ENCODE measurements at places on chromosomes 4 and X.

GRCh38 chr4:41212616-41213203 is 1.6 kb downstream of the APBB2 start:
- DNase-seq: peak; percentile 72

GRCh38 chr4:132114885-132115284 is 1034.2 kb upstream of the PCDH10 start:
- DNase-seq: peak; percentile 8

- peak; percentile 27 for DNase-seq
These were observed 55.2 kb downstream of the IL13RA2 start for GRCh38 chrX:114962209-114962608.

GRCh38 chrX:13768939-13769338 is 34.4 kb downstream of the OFD1 start:
- DNase-seq: no peak

GRCh38 chrX:31293409-31293808 is 221.6 kb upstream of the FTHL17 start:
- DNase-seq: no peak

DNA sequence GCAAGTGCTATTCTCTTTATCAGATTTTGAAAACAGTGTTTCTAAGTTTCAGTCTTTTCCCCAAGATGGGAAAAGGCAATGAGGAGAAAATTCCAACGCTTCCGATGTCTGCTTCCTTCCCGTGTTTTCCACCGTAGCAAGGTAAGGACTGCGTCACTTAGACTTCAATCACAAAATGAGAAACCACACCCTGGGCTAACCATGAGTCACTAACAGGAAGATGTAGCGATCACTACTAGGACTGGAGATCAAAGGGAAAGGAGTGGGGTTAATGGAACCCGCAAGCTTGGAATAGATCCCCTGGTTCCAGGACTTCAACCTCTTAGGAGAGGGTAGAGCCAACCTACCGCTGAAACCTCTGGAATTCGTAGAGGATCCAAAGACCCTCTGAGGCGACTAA is 250.7 kb upstream of the ZFP42 start:
- DNase-seq: no peak

DNA sequence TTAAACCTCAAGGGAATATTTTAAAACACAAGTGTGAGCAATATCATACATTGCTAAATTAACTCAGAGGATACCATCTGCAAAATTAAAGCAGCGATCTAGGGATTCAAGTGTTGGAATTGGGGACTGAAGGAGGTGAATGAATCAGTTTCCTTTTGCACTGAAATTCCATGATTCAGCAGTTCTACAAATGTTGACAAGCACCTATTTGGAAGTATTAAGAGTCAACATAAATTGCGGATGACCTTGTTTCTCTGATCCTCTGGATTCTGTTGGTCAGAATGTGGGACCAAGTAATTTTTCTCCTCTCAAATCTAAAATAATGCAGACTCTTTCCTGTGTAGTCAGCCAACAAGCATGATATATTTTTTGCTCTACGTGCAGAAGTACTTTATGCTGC is 78.8 kb downstream of the LDB2 start:
- DNase-seq: no peak

- DNase-seq: no peak
These were observed 86.7 kb downstream of the PTTG2 start for GRCh38 chr4:38046727-38047489.

DNA sequence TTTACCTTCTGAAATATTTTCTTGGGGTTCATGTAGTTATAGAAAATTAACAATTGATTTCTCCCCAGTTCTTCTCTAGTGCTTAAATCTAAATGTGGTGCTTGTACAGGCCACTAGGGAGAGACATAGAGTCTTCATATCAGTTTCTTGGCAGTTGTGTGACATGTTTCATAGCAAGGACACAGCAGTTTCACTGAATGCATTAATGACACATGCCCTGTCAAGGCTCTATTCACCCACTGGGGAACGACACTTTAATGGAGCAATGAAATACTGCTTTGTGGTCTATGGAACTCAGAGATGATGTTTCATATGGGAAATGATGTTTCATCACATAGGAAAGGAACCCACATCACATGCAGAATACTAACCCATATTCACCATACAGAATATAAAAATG is 2.8 kb downstream of the VEGFC start:
- peak; percentile 89 for DNase-seq

DNA sequence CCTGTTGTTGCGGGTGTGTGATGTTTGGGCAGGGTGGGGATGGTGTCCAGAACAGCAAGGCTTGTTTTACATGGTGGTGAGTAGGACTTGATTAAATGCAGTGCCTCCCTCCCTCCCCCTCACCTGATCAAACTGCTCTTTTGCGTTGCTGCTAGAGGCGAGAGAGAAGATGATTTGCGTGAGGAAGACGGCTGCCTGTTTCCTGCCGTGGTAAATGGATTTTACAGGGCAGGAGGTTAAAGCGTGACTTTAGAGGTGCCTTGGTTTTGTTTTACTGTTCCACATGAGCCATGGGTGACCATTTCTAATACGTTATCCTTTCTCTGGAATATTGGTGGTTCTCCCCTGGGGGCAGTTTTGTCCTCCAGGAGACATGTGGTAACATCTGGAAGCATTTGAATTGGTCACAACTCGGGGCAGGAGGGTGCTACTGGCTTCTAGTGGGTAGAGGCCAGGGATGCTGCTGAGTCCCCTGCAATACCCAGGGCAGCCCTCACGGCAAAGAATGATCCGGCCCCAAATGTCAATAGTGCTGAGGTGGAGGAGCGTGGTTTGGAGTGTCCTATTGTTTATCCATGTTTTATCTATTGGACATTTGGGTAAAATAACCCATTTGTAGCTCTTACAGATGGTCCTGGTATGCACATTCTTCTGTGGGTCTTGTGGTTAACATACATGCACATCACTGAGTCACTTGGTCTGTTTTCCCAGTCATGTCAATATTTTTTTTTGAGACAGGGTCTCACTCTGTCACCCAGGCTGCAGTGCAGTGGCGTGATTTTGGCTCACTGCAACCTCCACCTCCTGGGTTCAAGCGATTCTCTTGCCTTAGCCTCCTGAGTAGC is 73.7 kb downstream of the SHROOM2 start:
- peak; percentile 43 for DNase-seq

DNA sequence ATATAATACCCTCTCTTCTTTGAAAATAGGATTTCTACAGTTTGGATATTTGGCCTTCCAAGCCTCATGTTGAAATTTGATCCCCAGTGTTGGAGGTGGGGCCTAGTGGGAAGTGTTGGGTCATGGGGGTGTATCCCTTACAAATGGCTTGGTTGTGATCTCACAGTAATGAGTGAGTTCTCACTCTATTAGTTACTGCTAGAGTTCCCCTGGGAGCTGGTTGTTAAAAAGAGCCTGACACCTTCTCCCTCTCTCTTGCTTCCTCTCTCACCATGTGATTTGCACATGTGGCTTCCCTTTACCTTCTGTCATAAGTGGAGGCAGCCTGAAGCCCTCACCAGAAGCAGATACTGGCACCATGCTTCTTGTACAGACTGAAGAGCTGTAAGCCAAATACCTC is 73.9 kb downstream of the HDAC8 start:
- no peak for DNase-seq

DNA sequence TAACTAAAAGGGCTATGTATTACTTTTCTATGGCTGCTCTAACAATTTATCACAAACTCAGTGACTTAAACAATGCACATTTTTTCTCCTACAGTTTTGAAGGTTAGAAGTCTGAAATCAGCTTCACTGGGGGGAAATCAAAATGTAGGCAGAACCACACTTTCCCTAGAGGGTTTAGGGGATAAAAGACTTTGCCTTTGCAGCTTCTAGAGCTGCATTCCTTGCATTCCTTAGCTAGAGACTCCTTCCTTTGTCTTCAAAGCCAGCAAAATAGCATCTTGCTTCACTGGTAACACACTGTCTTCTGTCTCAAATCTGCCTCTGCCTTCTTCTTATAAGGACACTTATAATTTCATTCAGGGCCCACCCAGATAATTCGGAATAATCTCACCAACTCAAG is 152.4 kb upstream of the SPIN4 start:
- DNase-seq: peak; percentile 35

GRCh38 chr4:144799486-144799885 is 153.5 kb downstream of the HHIP start:
- no peak for DNase-seq

DNA sequence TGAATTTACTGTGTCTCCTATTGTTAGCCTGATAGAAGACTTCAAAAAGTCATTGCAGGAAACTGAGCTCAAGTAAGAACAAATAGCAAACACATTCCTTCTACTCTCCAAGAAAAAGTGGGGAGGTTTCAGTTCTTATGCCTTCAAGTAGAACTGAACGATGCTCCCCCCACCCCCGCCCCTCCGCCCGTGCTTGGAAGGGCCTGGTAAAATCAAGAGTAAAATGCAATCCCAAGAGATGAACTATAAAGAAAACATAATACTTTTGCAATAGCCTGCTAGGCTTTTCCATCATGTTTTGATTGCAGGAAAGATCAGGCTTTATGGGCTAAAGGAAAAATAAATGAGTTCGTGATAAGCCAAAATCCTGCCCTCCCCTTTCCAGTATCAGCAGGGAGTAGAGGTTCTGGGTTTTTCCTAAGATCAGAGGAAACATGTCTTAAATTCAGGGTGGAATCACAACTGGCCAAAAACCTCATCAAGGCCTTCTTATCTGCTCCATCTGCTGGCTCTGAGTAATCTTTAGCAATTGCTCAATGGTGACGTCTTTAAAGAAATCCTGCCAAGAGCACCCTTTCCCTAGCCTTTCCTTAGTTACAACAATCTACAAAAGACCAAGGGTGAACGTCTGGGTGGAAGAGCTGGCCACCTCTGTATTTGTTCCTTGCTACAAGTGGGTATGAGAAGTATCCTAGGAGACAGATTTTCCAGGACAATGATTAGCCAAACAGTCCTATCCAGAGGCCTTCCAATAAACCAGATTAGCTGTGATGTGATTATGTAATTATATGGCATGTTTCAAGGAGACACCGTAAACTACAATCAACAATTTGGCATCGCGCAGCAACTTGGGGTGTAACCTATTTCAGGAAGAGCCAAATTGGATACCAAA is 66.3 kb upstream of the FAM9C start:
- peak; percentile 91 for DNase-seq

DNA sequence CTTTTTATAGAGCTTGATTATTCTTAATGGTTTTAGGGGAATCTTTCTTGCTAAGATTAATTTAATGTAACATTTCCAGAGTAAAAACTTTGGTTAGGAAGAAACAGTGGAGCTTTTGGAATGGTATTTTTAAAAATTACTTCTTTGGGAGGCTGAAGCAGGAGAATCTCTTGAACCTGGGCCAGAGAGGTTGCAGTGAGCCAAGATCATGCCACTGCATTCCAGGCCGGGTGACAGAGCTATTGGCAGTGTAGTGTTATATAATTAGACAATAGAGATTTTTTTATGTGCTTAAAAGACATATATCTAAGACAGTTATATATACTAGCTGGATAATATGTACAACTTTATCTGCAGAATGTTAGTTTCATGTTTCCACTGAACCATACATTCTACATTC is 585.6 kb downstream of the ADGRL3 start:
- no peak for DNase-seq

DNA sequence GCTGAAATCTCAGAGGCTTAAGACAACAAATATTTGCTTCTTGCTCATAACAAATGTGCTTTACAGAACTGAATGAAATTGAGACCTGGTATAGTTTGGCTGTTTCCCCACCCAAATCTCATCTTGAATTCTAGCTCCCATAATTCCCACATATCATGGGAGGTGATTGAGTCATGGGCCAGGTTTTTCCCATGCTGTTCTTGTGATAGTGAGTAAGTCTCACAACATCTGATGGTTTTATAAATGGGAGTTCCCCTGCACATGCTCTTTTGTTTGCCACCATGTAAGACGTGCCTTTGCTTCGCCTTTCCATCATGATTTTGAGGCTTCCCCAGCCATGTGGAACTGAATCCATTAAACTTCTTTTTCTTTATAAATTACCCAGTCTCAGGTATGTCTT is 221.1 kb upstream of the DIPK2B start:
- DNase-seq: no peak

GRCh38 chr4:110197529-110198042 is 829 bp downstream of the ELOVL6 start:
- DNase-seq: peak; percentile 15

GRCh38 chr4:14247767-14248166 is 620.2 kb upstream of the BOD1L1 start:
- DNase-seq: no peak

GRCh38 chrX:154430916-154431315 is 2.4 kb downstream of the ATP6AP1 start:
- DNase-seq: peak; percentile 20

DNA sequence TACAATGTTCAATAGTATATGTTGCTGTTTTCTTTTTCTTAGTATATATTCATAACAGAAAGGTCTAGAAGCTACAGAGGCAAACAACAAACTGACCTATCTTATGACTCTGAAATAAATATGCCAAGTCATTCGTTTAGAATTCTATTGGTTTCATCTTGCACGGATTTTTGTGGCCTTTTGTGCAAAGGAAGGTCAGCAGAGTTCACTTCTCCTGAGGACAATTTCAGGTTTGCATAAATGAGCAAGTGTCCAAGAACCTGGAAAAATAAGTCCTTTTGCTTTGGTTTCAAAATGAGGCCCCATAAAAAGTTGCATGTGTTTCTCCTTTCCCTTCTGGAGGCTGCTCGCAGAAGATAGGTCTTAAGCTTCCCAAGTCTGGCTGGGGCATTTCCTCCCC is 156.9 kb downstream of the APBB2 start:
- DNase-seq: peak; percentile 10

GRCh38 chrX:123181233-123181914 is 2.7 kb upstream of the GRIA3 start:
- DNase-seq: no peak

GRCh38 chr4:144509088-144510015 is 136.6 kb upstream of the HHIP start:
- no peak for DNase-seq

- no peak for DNase-seq
These were observed 364.4 kb upstream of the CLNK start for GRCh38 chr4:11049001-11049400.

- DNase-seq: peak; percentile 67
These were observed 206.6 kb downstream of the ADGRL3 start for GRCh38 chr4:61406677-61407076.

- no peak for DNase-seq
These were observed 752.5 kb upstream of the PCDH10 start for GRCh38 chr4:132396636-132397035.

- no peak for DNase-seq
These were observed 80.0 kb downstream of the ARSJ start for GRCh38 chr4:113899271-113900070.

- DNase-seq: no peak
These were observed 79.4 kb upstream of the SMIM10 start for GRCh38 chrX:134911348-134911747.

DNA sequence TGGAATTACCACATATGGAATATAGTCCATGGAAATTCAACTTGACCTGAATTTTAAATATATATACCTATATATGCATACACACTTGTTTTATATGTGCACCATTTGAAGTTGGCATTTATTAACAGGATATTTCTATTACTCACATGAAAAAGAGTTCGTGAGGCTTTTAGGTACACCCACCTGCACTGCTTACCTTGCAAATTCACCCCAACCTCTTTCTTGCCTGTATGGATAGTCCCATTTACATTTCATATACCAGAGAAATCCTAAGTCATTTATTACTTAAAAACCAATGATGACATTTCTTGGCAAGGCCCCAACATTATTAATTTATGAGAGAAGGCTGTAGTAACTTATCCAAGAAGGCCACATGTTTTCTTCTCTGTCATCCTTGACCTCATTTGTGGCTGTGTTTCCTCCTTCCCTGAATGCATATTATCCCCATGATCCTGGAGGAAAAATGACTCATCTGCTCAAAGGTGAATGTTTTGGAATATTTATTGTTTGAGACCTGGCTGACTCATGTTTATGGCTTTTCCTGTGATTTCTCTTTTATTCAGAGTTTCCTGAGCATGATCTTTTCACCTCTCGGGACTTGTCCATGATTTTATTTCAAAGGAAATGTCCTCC is 62.2 kb upstream of the FAM241A start:
- DNase-seq: peak; percentile 97

Measured in PC-3 (cell line).